ENCODE measurements at places on chromosomes 1 and 21. TPM values are rescaled to one million over a fixed set of nuclear protein-coding genes. Genes with fewer than 3 reads are reported as not detected.
A peak's percentile ranks its signal among the peaks of the same experiment; 100 is the strongest.

DNA sequence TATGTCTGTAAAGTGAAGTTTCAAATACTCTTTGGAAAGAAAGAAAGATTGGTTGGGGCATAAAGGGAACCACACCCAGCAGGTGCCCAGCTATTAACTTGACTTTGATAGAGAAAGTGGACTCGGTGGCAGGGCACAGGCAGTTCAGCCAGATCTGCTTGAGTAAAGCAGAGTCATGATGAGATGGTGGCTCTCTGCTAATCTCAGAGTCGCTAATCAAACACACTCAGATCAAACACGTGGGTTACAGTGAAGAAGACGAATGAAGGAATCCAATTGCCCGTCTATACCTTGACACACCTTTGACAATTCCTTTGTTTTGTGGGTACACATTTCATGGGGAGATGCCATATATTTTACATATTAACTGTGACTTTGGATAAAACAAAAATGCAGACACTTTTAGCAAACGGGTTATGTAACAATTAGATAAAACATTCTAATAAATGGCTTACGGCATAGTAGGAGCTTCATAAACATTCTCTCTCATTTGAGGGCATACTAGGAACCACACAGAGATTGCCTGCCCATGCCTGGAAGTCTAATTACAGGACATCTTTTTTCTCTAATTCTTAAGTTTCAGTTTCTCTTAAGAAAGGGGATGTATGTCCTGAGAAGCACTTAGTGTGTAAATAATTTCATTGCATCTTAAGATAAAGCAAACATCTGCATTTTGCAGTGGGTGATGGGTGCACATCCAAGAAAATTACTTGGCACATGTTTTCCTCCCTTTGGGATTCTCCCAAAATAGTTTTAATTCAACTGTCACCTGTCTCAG lies 7.2 kb downstream of the CBR1 start:
- no peaks in the 10 kb centered on the region for H3K36me3 ChIP-seq
- no peak overlapping the region for H3K4me3 ChIP-seq
- no peaks in the 10 kb centered on the region for H3K4me1 ChIP-seq
- DNase-seq: no peak
- H3K27ac ChIP-seq: no peak overlapping the region

Gene GPA33
- 0.16 TPM for total RNA-seq

Gene CCDC190
- not detected for total RNA-seq

Gene BCAN
- total RNA-seq: 0.12 TPM

GRCh38 chr1:202710070-202711045 lies at the start of gene SYT2:
Gene SYT2, minus strand, starts transcription at chr1:202710454. Its CDS starts 104,682 bp downstream, at chr1:202605772.
- H3K4me3 ChIP-seq: peak within 1 kb of the TSS; percentile 16
- H3K4me1 ChIP-seq: peaks cover 12% of the 10 kb centered on the region
- H3K27me3 ChIP-seq: peaks cover 5% of the 10 kb centered on the region

DNA sequence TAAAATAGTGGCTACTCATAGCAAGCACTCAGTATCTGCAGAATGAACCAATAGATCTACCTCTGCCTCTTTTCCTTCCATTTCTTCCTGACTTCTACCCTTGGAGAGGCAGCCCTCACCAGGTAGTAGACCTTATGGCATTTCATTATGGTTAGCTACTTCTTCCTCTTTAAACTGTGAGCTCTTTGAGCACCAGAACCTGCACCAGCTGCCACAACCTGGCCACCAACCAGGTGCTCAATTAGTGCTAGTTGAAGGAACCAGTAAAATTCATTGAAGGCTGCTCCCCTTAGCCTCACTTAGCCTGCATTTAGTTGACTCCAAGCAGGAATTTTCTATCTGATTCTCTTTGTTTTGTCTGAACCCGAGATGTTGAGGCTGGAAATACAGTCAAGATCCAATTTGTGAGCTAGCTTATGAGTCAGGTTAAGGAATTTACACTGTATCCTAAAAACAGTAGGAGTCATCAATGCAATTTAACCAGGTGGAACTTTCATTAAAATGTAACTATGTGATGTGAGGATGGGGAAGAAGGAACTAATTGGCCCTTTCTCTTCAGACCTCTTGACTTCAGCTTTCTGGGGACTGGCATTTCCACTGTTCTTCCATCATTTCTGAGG lies 81.5 kb upstream of the UBE2U start:
- DNase-seq: no peak
- no peaks in the 10 kb centered on the region for H3K27me3 ChIP-seq
- no peak overlapping the region for H3K4me3 ChIP-seq
- H3K36me3 ChIP-seq: no peaks in the 10 kb centered on the region

Gene SLAMF6
- total RNA-seq: 0.19 TPM

- H3K4me3 ChIP-seq: no peak overlapping the region
- no peaks in the 10 kb centered on the region for H3K4me1 ChIP-seq
- no peak for DNase-seq
Observed at GRCh38 chr1:13830616-13831280, 130.8 kb downstream of the PRDM2 start.

Gene ARHGEF16
- total RNA-seq: 12.2 TPM

DNA sequence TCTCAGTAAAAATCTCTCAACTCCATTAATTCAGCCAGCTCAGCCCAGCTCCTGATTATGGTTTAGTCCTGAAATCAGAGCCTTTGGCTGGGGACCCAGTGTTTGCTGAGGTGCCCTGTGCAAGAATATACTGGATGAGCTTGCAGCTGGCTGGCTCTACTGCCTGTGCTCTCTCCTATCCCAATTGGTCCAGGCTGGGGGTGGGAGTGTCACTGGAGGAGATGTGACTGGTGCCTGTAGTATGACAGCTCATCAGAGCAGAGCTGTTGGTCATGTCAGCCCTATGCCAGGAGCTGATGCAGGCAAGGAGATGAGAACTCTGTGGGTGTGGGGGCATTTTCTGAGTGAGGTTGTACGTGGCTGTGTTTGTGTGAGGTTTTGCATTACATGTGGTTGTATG lies 87.0 kb downstream of the TNR start:
- no peak overlapping the region for H3K4me3 ChIP-seq
- no peak overlapping the region for H3K27ac ChIP-seq
- H3K4me1 ChIP-seq: no peaks in the 10 kb centered on the region
- no peaks in the 10 kb centered on the region for H3K27me3 ChIP-seq

DNA sequence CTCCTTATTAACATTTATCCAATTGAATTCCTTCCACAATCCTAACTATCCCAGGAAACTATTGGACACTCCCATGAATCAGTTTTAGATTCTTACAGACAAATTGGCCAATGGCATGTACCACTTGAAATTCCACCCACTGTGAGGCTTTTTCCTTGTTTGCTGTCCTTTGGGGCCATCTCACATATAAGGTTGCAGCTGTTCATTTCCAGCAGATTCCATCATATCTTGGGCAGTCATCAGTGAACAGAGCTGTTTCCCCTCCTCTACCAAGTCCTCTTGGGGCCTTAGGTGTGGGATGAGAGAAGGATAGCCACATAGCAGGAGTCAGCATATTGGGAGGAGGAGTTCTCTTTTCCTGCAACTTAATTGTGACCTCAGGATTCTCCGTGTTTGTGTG lies 109.1 kb downstream of the HHAT start:
- no peaks in the 10 kb centered on the region for H3K36me3 ChIP-seq
- no peaks in the 10 kb centered on the region for H3K4me1 ChIP-seq
- no peaks in the 10 kb centered on the region for H3K27me3 ChIP-seq
- no peak for DNase-seq
- no peak overlapping the region for H3K27ac ChIP-seq
- no peak overlapping the region for H3K4me3 ChIP-seq

- no peaks in the 10 kb centered on the region for H3K36me3 ChIP-seq
- no peaks in the 10 kb centered on the region for H3K4me1 ChIP-seq
- H3K4me3 ChIP-seq: no peak overlapping the region
- H3K27ac ChIP-seq: no peak overlapping the region
Observed at GRCh38 chr1:95582746-95583145, 348.7 kb downstream of the RWDD3 start.

DNA sequence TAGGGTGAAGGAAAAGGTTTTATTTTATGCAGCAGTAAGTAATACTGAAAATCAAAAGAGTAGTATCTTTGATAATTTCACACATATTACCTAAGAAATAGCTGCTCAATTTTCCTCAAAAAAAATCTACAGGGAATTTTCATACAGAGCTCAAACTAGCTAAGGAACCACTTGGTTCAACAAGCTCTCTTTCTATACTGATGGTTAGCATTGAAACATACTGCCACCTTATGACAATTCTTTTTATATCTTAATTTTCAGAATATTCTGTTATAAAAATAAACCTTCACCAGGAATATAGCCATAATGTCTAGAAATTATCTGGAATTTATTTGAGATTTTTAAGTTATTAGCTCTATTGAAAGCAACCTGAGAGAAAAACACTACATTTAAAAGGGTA lies 142.1 kb downstream of the DPYD start:
- H3K27ac ChIP-seq: no peak overlapping the region
- no peaks in the 10 kb centered on the region for H3K4me1 ChIP-seq
- H3K4me3 ChIP-seq: no peak overlapping the region
- no peak for DNase-seq

DNA sequence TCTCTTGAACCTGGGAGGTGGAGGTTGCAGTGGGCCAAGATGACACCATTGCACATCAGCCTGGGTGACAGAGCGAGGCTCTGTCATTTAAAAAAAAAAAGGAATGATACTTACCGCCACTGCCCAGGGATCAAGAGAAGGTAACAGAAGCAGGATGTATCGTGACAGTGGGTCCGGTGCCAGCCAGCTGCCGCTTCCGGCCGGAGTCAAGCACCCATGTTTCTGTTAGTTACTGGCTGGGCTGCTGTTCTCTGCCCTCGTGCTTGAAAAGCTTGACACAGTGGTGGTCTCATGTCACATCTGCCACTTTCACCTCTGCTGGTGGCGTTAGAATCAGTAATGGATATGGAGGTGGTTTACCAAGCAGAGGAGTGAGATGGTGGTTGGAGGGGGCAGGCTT lies 21.0 kb downstream of the IFNGR2 start:
- H3K27ac ChIP-seq: no peak overlapping the region
- H3K36me3 ChIP-seq: peaks cover 26% of the 10 kb centered on the region
- no peaks in the 10 kb centered on the region for H3K27me3 ChIP-seq
- no peak for DNase-seq
- H3K4me3 ChIP-seq: no peak overlapping the region
- no peaks in the 10 kb centered on the region for H3K4me1 ChIP-seq

DNA sequence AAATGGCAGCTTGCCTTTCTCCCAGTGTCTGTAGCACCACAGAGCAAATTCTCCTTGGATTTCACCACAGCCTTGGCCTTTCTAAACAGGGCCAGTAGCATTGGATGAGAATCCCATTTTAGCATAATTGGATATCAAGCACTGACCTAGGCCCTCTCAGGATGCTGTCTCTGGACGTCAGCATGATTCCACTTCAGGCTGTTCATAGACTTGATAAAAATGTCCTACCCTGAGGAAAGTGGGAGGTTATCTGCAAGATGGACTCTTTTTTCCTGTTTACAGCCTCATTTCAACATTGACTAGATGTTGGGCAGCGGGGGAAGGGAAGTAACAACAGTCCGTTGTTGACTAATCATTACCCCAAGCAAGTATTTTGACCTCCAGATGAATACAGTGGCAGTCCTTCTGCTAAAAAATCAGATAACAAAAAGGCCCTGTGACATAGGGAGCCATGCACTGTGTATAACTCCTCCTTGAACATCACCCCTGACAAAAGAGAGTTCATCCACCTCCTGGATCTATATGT lies 5.2 kb downstream of the NPL start:
- DNase-seq: no peak
- peak overlapping the region; percentile 27 for H3K27ac ChIP-seq
- H3K4me3 ChIP-seq: no peak overlapping the region
- H3K36me3 ChIP-seq: no peaks in the 10 kb centered on the region
- H3K4me1 ChIP-seq: peaks cover 5% of the 10 kb centered on the region
- no peaks in the 10 kb centered on the region for H3K27me3 ChIP-seq

Gene FALEC
- total RNA-seq: not detected

DNA sequence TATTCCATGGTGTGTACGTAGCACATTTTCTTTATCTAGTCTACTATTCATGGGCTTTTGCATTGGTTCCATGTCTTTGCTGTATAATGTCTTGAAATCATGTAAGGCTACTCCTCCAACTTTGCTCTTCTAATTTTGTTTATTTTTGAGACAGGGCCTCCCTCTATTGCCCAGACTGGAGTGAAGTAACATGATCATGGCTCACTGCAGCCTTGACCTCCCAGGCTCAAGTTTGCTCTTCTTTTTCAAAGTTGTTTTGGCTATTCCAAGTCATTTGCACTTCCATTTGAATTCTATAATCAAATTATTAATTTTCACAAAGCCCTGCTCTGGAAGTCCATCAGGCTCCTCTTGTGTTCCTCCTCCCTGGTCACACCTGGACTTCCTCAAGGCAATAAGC lies 90.2 kb upstream of the SGIP1 start:
- H3K27me3 ChIP-seq: no peaks in the 10 kb centered on the region
- no peak overlapping the region for H3K27ac ChIP-seq
- H3K4me1 ChIP-seq: peaks cover 4% of the 10 kb centered on the region

Gene LRRC38
- not detected for total RNA-seq

DNA sequence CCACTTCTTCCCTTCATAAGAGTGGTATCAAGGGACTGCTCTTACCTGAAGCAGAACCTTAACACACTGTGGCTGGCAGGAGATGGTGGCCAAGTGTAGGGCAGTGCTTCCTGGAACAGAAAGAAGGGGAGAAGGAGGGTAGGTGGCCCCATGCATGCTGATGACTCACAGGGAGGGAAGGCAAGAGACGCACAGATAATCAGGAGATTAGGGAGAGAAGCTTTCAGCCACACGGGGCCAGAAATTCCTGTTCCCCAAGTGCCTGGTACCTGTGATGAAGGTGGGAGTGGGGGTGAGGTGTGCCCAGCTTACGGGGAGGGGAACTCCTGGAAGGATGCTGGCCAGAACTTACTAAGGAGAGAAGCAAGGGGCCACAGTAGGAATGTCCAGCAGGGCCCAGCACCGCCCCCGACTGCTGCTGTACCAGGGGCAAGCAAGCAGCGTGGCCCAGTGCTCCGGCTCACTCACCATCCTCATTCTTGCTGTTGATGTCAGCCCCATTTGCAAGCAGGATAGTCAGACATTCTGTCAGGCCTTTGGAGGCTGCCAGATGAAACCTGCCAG lies 7.7 kb downstream of the ANKRD35 start:
- no peaks in the 10 kb centered on the region for H3K4me1 ChIP-seq
- H3K27me3 ChIP-seq: no peaks in the 10 kb centered on the region
- H3K27ac ChIP-seq: no peak overlapping the region
- no peaks in the 10 kb centered on the region for H3K36me3 ChIP-seq
- H3K4me3 ChIP-seq: no peak overlapping the region

GRCh38 chr21:31235671-31236450 lies 108.2 kb downstream of the TIAM1 start:
- H3K36me3 ChIP-seq: no peaks in the 10 kb centered on the region
- H3K27ac ChIP-seq: no peak overlapping the region
- no peaks in the 10 kb centered on the region for H3K27me3 ChIP-seq
- no peaks in the 10 kb centered on the region for H3K4me1 ChIP-seq
- H3K4me3 ChIP-seq: no peak overlapping the region

DNA sequence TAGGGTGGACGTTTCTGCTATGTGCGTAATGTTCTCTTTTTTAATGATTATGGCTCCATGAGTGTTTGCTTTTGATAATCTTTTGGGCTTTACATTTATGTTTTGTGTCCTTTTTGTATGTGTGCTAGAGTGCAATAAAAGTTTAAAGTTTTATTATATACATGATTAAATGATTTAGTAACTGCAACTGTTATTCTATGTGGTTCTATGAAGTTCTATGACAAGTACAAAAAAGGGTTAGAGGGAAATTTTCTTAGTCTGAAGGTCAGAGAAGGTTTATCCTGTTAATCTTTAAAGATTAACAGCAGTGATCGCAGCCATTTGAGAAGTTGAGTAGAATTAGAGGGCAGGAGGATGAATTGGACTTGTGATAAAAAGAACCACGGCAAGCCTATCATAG lies 386.4 kb upstream of the CHRM3 start:
- DNase-seq: no peak
- no peak overlapping the region for H3K4me3 ChIP-seq
- no peaks in the 10 kb centered on the region for H3K36me3 ChIP-seq

Gene SLC30A2
- 142 TPM for total RNA-seq

Gene ATAD3C
- 7.3 TPM for total RNA-seq

GRCh38 chr1:71618766-71619530 lies 538.1 kb upstream of the ZRANB2 start:
- no peak overlapping the region for H3K4me3 ChIP-seq
- H3K36me3 ChIP-seq: no peaks in the 10 kb centered on the region
- no peak overlapping the region for H3K27ac ChIP-seq
- H3K4me1 ChIP-seq: no peaks in the 10 kb centered on the region
- no peak for DNase-seq

All from pancreas (tissue), 10 donors.